Left kidney (tissue), 8 donors: ENCODE measurements at places on chromosomes 7 and 10.

DNA sequence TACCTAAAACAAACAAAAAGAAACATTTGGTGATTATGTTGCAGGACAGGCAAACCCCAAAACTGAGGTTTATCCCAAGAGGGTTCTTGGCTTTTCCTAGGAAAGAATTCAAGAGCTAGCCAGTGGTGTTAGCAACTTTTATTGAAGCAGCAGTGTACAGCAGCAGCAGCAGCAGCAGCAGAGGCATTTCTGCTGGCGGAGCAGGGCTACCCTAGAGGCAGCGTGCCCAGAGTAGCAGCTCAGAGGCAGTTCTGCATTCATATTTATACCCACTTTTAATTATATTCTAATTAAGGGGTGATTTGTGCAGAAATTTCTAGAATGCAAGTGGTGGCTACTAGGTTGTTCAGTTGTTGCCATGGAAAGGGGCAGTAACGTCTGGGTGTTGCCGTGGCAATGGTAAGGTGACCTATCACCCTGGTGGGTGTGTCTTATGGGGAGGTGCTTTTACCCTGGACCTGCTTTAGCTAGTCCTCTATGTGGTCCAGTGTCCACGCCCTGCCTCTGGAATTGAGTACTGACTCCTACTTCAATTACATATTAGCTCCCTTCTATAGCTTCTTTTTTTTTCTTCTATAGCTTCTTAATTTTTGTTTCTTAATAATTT is 53.9 kb downstream of the VCL start:
- DNase-seq, result no peak

- DNase-seq, result no peak
Measured at GRCh38 chr10:74333174-74333573, 182.2 kb downstream of the ADK start.

GRCh38 chr7:27359181-27360125 is 116.9 kb downstream of the EVX1 start:
- no peak for DNase-seq

- no peak for DNase-seq
Measured at GRCh38 chr7:45126920-45127319, 15.4 kb upstream of the TBRG4 start.

- DNase-seq, result peak; percentile 48
Measured at GRCh38 chr10:13349463-13350274, 1.6 kb upstream of the SEPHS1 start.

DNA sequence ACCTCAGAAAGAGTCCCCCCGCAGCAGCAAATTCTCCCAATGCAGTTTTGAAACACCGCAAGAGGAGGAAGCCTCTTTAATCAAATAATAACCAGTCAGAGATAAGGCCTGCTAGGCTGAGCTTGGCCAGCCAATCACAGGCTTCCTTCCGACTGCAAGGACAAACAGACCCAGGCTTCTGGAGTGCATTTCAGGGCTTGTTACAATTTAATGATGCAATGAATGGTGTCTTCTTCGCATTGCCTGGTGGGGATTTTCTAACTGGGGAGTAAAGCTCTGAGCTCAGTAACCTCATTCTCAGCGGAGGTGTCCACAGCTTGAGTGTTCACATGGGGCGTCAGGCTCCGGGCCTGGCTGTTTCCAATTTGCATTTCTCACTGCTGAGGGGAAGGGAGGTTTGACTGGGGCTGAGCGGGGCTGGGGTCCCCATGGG is 31.8 kb upstream of the GPAM start:
- no peak for DNase-seq

DNA sequence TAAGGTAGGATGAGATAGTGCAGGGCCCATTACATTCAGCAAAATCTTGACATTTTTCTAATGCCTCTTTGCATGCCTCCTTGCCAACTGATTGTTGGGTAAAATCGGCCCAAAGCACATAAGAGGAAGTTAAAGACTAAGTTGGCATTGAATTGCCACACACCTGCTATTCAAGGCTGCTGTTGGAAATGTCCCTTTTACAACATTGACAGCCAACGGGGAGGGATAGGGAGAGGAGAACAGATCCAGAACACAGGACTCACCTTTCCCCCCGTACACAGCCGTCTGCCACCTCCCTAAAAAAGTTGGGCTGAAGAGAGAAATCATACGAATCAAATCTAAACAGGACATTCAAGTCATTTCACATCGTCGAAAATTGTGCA is 695 bp downstream of the FAM237B start:
- DNase-seq, result no peak

DNA sequence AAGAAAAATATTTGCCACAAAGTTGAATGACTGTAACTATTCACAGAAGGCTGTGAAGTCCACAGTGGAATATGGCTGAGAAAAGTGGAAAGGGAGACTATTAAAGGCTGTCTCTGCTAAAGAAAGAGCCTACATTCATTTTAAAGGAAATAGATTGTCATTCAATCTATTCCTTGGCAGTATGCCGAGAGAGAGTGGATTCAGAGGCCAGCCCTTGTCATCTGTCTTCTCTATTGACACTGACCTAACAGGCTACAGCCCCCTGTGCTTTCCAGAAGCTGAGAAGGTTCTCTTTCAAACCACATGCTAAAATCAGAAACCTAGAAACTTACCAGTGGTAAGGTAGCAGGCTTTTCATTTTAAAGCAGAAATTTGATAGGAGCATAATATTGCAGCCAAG is 12.1 kb downstream of the ODAD2 start:
- no peak for DNase-seq

DNA sequence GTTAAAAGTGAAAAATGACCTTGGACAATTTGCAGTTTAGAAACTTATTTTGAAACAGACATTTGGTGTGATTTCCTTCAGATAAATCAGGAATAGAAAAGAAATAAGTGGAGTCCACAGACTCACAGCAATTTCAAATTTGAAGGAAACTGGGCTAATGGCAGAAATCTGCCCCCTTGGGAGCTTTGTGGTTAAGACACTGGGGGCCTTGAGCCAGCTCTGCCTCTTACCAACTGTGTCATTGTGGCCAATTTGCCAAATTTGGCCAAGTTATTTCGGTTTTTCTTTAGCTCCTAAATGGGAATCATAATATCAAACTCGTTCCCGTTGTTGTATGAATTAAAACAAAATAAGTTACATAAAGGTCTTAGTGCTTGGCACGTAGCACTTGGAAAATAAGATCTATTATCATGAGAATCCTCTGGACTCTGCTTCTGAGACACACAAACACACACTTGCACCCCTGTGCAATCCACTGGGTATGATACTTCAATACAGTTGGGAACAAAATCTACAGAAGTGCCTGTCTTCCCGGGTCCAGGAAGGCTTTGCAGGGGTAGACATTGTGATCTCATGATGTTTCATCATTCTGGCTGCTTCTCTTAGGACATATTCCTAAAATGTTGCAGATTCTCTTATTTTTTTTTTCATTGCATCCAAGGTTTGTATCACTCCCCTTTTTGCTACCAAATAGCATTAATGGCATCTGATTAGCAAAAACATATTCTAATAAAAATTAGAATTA is 4.9 kb downstream of the ARMC3 start:
- DNase-seq, result no peak

DNA sequence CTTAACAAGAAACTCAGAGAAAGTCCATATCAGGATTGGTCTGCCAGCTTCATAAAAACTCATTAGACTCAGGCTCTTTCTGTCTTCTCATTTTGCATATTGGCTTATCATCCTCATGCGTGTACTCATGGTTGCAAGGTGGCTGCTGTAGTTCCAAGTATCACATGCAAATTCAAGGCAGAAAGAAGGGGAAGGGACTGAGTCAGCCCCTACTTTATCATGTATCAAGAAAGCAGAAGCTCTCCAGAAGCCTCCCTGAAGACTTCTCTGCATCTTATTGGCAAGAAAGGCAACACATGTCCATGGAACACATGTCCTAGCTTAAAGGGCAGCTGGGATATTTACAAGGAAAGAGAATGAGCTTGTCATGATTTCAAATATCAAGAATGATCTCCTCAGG is 19.4 kb upstream of the EZH2 start:
- DNase-seq, result no peak

GRCh38 chr10:74305730-74306129 is 154.7 kb downstream of the ADK start:
- DNase-seq, result no peak

- DNase-seq, result no peak
Measured at GRCh38 chr7:68524126-68524525, 1074.1 kb upstream of the AUTS2 start.

- no peak for DNase-seq
Measured at GRCh38 chr10:126229686-126230085, 158.6 kb downstream of the ADAM12 start.

- no peak for DNase-seq
Measured at GRCh38 chr7:70051726-70052125, 453.5 kb downstream of the AUTS2 start.

GRCh38 chr7:117165656-117166055 is 157.2 kb downstream of the WNT2 start:
- DNase-seq, result no peak

GRCh38 chr10:49384268-49384953 is 11.5 kb downstream of the DRGX start:
- DNase-seq, result no peak

DNA sequence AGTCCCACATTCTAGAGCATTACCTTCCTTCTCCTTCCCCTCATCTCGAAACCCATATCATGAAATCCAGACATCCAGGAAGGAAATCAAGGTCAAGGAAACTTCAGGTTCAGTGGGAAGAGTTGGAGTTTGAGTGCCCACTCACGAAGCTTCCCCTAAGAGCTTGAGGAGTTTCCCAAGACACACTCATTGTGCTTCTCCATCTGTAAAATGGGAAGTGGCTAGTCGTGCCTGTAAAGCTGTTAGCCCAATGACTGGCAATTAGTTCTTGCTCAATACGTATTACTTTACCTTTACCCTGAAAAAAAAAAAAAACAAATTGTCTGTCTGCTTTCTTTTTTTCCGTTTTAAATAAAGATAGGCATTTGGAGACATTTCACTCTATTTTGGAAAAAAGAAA is 42.3 kb downstream of the GPAM start:
- DNase-seq, result no peak

- no peak for DNase-seq
Measured at GRCh38 chr7:70596598-70596913, 535.4 kb upstream of the GALNT17 start.

DNA sequence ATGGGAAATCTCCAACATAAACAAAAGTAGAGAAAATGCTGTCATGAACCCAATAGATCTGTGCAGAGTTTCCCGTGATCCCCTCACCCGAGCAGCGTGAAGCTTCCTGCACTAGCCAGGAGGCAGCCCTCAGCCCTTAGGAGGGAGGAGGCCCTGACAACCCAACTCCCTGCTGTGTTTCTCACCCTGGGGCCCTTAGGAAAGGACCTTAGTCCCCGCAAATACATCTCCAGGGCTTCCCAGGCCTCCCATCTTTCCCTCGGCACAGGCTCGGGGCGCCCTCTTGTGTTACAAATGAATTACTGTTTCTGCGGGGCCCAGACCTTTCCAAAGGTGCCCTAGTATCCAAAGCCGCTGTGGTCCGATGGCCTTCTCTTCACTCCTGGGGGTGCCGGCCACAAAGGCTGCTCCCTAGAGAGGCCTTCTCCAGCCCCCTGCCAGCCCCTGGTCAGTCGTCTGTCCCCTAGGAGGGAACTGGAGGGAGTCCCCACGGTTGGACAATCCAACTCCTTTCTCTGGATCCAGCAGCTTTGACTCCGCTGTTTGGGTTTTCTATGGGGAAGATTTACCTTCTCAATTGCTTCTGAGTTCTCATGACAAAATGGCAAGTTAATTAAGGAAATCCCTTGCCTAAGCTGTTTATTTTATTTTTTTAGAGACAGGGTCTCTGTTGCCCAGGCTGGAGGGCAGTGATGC is 49.9 kb upstream of the SH2B2 start:
- peak; percentile 56 for DNase-seq

- no peak for DNase-seq
Measured at GRCh38 chr10:78162853-78163252, 129.2 kb downstream of the RPS24 start.

DNA sequence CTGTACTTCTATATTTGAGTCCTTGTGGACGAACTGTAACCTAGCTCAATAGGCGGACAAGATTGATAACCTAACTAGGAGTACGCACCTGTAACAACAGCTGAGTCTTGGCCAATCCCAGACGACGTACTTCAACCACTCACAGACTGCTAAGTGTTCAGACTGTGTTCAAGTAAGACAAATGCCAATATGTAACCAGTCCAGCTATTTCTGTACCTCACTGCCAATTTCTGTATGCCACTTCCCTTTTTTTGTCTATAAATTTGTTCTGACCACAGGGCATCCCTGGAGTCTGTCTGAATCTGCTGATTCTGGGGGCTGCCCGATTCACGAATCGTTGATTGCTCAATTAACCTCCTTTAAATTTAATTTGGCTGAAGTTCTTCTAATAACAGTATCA is 32.2 kb downstream of the HACD1 start:
- no peak for DNase-seq

DNA sequence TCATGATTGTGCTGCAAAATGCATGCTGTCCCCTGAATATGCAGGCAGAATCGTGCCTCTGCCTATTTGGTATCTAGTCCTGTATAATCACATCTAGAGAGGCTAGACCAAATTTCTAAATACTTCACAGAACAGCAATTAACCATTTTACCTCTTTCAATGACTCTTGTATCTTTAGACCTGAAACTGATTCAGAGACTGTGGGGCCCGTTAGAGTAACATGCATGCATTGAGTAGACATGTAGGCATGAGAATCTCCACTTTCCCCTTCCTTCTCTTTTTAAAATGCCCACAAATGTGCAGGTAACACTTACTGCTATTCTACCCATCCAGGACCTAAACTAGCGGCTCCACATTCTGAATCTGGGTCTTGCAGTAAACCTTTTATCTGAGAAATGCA is 8.8 kb downstream of the ZNF92 start:
- no peak for DNase-seq

- no peak for DNase-seq
Measured at GRCh38 chr10:964321-964987, 23.8 kb upstream of the GTPBP4 start.

GRCh38 chr7:14209896-14210484 is 220.5 kb upstream of the ETV1 start:
- no peak for DNase-seq

- no peak for DNase-seq
Measured at GRCh38 chr10:94085288-94085687, 91.6 kb downstream of the PLCE1 start.
